Tongue (tissue), 3 donors: ENCODE measurements at places on chromosomes 3 and 15.
A peak's percentile ranks its signal among the peaks of the same experiment; 100 is the strongest.

DNA sequence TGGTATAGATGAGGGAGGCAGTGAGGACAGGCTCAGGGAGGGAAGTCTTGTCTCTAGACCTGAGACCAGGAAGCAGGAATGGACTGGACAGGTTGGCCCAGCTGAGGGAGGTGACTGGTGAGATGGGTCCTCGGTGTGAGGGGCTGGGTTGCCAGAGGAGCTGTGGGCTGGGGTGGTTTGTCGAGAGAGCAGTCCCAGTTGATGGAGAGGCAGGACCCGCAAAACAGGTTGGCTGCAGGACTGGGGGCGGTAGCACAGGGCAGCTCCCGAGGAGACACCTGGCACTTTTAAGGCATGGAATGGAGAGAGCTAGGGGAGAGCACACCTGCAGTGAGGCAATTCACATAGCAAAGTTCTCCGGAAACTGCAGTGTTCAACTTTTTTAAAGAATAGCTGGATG lies 14.7 kb downstream of the IGF1R start:
- DNase-seq: no peak

DNA sequence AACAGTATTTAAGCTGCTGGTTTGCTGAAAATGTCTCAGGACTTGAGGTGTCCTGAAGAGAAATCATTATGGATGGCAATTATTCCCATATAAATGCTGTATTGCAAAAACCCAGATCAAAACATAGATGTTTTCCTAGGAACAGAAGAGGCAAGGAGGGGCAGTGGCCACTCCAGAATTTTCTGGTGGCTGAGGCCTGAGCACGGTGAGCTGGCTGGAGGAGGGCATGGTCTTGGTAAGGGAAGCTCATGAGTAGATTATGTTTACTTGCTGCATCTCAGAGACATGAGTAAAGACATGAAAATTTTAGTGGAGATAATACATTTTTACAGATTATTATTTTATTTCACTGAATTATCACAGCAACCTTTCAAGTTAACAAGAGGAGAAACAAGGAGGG lies 31.1 kb downstream of the PGPEP1L start:
- DNase-seq: no peak

DNA sequence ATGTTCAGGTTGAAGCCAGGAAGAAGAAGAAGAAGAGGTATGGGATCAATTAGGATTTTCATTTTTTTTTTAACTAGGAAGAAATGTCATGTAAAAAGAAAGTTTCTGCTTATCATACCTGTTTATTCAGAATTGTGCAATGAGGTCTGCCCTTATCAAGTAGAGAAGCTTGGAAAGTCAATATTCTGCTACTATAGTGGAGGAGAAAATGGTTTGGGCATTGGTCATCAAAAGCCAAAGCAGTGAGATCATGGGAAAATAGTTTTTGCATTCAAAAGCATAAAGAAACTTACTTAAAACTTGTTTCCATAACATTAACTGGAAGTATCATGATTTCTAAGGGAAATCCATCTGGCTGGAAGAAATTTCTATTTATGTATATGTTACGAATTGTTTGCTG lies 1239.2 kb downstream of the NSUN3 start:
- no peak for DNase-seq

DNA sequence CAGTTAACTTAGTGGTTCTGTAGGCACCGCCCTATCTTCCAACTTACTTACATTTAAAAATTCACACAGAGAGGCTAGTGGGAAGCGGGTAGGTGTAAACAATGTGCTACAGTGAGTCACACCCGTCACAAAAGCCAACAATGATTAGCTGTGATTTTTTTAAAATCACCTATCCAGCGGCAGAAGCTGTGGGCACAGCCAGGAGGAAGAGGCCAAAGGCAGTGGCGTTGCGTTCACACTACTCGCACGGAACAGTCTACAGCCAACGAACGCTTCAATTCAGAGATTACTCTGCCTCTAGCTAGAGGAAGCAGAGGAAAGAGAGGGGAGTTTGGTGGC lies 2.5 kb upstream of the NLGN1 start:
- DNase-seq: no peak

GRCh38 chr15:63599401-63600000 lies 2.3 kb downstream of the FBXL22 start:
- peak; percentile 46 for DNase-seq

GRCh38 chr3:68336042-68336441 lies 596.3 kb downstream of the TAFA4 start:
- DNase-seq: no peak

DNA sequence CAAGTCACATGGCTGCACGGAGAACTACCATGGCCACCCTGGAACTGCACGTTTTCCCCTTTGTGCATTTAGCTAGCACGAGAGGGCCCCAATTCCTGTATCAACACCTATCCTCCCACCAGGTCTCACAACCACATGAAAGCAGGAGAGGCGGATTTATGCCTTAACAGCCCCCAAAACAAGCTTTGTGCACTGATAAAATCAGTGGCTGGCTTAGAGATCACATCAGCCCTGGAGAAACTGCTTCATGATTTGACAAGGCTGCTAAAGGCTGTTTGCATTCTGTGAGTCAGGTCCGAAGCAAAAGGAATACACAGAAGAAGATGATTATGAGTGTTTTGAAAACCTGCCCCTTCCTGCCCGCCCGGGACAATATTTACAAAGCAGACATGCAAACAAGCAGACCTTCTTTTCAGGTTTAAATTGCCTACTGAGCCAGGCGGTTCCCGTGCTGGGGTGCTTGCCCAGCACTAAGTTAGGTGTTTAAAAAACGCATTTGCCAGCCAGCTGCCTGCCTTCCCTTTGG lies 25.9 kb downstream of the CEMIP start:
- peak; percentile 35 for DNase-seq

GRCh38 chr3:183300996-183301562 lies 48.0 kb downstream of the B3GNT5 start:
- no peak for DNase-seq

- no peak for DNase-seq
Measured at GRCh38 chr3:184676927-184677326, 34.9 kb downstream of the MAGEF1 start.

DNA sequence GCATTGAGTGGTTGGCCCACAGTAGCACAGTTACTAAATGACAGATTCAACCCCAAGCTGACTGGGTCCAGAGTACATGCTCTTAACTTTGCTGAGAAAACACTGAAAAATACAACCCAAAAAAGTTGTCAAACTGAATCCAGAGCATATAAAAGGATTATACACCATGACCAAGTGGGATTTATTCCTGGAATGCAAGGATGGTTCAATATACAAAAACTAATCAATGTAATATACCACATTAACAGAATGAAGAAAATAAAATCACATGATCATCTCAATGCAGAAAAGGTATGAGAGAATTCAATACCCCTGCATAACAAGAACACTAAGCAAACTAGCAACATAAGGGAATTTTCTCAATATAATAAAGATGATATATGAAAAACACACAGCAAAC lies 98.5 kb downstream of the STAG1 start:
- DNase-seq: no peak

- DNase-seq: no peak
Measured at GRCh38 chr3:122688996-122689395, 8.4 kb downstream of the PARP14 start.

DNA sequence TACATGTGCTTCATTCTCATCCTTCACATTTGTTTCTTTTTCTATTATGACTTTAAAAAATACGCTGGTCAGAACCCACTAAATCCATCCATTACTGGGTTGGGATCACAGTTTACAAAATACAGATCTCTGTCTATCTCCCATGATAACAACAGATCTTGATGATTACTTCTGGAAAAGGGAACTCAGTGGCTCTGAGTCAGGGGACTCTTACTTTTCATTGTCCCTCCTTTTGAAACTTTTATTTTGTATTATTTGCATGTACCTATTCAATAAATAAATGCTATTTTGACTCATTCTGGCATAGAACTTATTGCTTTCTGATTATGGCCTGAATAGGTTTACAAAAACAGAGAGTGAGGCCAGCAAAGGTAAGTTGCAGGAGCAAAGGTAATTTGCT lies 11.6 kb upstream of the RASGRP1 start:
- DNase-seq: no peak

GRCh38 chr3:155356594-155357370 lies 63.3 kb upstream of the STRIT1 start:
- DNase-seq: no peak

DNA sequence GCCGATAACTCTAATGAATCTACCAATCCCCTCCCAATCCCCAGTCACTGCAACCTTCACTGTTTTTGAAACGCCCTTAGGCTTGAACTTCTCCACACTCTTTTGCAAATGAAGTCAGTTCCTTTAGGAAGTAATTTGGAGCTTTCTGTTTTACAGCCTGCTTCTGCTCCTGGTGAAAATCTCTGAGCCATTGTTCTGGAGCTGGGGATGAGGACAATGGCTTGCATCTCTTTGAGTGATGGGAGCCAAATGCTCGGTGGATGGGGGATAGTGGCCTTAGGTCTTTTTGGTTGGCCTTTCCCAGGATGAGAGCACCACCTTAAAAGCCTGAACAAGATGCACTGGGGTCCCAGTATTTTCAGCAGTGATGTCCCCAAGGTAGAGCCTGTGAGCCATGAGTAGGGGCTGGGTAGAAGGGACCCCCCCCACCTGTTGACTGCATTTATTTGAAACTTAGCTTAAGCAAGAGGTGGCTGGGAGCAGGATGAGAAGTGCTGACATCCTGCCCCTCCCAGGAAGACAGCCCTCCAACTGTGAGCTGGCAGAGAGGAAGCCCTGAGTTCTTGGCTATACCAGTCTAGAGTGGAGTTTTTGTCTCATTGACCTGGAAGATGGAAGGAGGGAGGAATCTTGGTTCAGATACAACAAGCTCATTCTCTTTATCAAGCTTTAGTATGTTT lies 7.6 kb upstream of the MYO5C start:
- DNase-seq: no peak

GRCh38 chr3:84573962-84574361 lies 384.8 kb upstream of the CADM2 start:
- DNase-seq: no peak

DNA sequence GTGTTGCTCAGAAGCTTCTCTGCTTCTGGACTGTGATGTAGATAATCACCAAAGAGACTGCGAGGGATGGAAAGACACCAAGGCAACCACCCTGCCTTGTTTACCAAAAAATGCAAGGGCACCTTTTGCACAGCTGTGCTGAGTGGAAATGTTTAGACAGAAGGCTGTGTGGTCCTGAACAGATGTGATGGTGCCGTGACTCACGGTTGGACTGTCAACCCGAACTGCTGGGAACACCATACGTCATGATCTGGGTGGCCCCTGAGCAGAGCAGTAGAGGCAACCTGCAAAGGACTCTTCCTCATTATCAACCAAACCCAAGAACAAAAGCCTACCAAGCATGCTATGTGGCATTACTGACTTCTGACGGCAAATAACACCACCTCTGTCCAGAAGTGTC lies 61.3 kb upstream of the LPP start:
- no peak for DNase-seq

DNA sequence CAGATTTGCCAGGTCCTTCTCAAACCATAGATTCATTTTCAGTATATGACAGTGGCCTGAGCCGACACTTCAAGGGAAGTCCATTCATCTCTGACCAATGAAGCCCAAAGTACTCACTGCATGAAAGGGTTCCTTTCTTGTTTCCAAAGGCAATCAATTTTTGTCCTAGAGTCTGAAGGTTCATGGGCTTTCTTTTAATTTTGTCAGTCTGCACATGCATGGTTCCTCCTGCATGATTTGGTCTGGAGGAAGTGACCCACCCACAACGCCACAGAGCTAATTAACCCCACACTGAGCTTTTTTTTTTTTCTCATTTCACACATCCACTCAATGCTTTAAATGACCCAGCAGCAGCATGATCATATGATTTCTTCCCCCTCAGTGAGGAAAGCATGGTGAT lies 216.4 kb downstream of the TIGIT start:
- no peak for DNase-seq

GRCh38 chr3:87503900-87504498 lies 227.6 kb upstream of the POU1F1 start:
- DNase-seq: peak; percentile 38

- DNase-seq: no peak
Measured at GRCh38 chr3:129974564-129974832, at the start of gene TRH. Gene TRH (plus strand): TSS chr3:129974720. CDS start chr3:129975817, 1,097 bp downstream.

- DNase-seq: no peak
Measured at GRCh38 chr15:78502641-78503040, 4.7 kb upstream of the HYKK start.

DNA sequence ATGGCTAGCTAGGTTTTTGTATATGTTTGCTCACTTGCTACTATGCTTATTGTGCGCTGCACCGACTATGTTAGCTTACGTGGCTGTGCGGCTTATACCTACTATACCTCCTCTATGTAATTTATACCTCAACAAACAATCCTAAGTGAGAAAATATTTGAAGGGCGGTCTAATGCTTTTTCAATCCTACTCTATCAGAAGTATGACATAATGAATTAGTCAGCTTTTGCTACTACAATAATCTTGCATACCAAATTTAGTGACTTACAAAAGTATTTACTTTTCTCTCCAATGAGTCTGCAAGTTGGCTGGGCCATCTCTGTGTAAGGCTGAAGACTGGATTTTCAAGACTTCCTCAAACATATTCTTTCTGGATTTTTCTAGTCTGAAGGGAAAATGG lies 391.2 kb upstream of the NECTIN3 start:
- DNase-seq: no peak

DNA sequence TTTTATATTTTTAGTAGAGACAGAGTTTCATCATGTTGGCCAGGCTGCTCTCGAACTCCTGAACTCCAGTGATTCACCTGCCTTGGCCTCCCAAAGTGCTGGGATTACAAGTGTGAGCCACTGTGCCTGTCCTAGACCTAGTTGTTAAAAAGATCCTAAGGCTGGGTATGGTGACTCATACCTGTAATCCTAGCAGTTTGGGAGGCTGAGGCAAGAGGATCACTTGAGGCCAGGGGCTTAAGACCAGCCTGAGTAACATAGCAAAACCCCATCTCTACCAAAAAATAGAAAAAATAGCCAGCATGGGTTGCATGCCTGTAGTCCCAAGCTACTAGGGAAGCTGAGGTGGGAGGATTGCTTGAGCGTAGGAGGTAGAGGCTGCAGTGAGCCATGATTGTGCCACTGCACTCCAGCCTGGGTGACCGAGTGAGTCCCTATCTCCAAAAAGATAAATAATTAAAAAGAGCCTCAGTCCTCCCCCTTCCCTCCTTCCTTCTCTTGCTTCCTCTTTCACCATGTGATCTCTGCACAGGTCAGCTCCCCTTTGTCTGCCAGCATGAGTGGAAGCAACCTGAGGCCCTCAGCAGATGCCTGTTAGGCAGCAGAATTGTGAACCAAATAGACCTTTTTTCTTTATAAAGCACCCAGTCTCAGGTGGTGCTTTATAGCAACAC lies 9.8 kb upstream of the FNDC3B start:
- DNase-seq: no peak

- DNase-seq: no peak
Measured at GRCh38 chr15:40449275-40449674, 8.5 kb downstream of the BAHD1 start.
